ENCODE measurements at places on chromosomes 11 and 22.

GRCh38 chr11:95294701-95295100 is 63.7 kb upstream of the SESN3 start:
- no peak for DNase-seq

GRCh38 chr11:128660947-128661346 is 32.9 kb upstream of the FLI1 start:
- DNase-seq: no peak

DNA sequence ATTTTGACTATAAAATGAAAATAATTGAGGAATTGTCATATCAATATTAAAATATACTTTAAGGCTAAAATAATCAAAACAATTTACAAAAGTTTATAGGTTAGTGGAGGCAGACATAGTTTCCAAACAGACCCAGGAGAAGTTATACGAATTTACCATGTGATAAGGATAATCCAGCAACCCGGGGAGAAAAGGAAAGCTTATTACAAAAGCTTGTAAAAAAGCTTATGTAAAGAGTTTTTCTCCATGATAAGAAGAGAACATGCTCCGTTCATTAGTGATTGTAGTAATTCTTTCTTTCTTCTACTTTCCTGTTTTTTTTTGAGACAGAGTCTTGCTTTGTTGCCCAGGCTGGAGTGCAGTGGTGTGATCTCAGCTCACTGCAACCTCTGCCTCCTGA is 79.0 kb downstream of the ATXN10 start:
- no peak for DNase-seq

GRCh38 chr11:72634472-72635095 is 39.6 kb downstream of the PDE2A start:
- no peak for DNase-seq

GRCh38 chr11:105609832-105610781 is at the start of gene GRIA4:
Gene GRIA4 (plus strand): TSS chr11:105610073. CDS start chr11:105610998, 925 bp downstream.
- no peak for DNase-seq

GRCh38 chr11:119863851-119864601 is 135.0 kb upstream of the NECTIN1 start:
- no peak for DNase-seq

GRCh38 chr11:66101066-66101464 is 31.0 kb downstream of the PACS1 start:
- no peak for DNase-seq

DNA sequence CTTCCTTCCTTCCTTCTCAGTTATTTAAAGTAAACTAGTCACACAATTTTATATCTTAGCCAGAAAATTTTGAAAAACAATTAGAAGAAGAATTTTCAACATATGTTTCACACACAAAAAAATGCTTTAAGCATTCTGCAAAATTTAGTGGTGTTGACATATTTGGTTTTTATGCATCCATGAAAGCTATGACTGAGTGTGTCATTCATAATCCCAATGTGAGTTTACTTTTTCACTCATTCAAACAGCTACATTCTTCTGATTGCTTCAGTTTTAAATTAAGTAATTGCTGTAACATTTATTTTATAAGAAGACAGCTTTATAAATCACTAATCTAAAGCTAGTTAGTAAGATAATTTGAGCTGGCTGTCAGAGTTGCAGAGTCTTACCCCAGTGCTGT is 453.5 kb downstream of the LRRC4C start:
- no peak for DNase-seq

- DNase-seq: no peak
Observed at GRCh38 chr22:23008896-23009295, 61.4 kb upstream of the GNAZ start.

GRCh38 chr22:28977060-28977459 is 84.6 kb downstream of the C22orf31 start:
- DNase-seq: no peak

Measured in Jurkat, Clone E6-1 (cell line).